ENCODE measurements at places on chromosomes 12 and 14. TPM values are rescaled to one million over a fixed set of nuclear protein-coding genes. Genes with fewer than 3 reads are reported as not detected.

The KCNC2 gene
- total RNA-seq = not detected

The OVCH1 gene
- not detected for total RNA-seq

The PWP1 gene
- total RNA-seq = 68.6 TPM

The SERPINA12 gene
- not detected for total RNA-seq

The PRH2 gene
- total RNA-seq = not detected

The HHIPL1 gene
- total RNA-seq = 2.0 TPM

The TAS2R43 gene
- 1.8 TPM for total RNA-seq

The KCNK13 gene
- total RNA-seq = not detected

The KRT79 gene
- total RNA-seq = not detected

The CELA1 gene
- total RNA-seq = not detected

Data from endothelial cell of umbilical vein (primary cell).